ENCODE measurements at places on chromosomes 3 and 15.

GRCh38 chr15:35912196-35912595 lies 366.2 kb upstream of the DPH6 start:
- no peak for DNase-seq

DNA sequence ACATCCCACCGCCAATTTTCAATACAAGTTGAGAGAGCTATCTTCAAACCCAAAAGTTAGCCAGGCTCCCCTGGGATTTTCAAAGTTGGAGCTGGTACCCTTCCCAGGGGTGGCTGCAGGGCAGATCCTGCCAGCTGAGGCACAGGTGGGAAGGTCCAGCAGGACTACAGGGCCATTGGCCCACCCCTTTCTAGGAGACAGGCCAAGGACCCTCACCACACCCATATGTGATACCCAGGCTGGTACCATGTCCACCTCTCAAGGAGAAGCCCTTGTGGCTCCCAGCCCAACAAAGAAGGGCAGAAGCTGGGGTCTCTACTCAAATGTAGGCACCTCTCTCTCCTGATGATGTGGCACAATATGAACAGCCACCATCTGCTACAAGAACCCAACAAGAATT lies 8.0 kb downstream of the POC1A start:
- DNase-seq: no peak

DNA sequence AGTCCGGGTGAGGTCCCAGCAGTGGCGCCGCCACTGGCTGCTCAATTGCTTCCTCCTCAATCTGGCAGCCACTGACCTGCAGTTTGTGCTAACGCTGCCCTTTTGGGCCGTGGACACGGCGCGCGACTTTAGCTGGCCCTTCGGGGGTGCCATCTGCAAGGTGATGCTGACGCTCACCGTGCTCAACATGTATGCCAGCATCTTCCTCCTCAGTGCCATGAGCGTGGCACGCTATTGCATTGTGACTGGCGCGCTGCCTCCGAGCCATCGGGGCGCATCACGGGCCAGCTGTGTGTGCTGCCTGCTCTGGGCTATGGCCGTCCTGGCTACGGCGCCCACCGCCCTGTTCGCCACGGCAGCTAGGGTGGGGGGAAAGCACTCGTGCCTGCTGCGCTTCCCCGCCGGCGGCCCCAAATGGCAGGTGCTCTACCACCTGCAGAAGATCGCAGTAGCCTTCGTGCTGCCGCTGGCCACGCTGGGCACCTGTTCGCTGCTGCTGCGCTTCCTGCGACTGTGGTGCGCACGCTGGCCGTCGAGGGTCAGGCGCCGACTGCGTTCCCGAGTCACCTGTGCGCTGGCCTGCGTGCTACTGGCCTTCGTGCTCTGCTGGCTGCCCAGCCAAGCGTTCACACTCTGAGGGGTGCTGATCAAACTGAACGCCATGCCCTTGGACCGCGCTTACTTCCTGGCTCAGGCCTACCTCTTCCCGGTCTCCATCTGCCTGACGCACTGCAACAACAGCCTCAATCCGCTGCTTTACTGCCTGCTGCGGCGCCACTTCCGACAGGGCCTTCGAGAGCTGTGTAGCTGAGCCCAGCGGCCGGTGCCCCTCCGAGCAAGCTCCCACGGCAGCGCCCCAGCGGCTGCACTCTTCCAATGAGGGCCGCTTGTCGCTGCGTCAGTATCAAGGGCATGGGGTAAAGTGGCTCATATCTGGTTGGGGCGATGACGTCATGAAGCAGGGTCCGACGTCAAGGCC lies 20.3 kb upstream of the ADAMTS7 start:
- DNase-seq: no peak

GRCh38 chr3:44976002-44976815 lies at the start of the genes EXOSC7 and ZDHHC3:
Gene EXOSC7, plus strand, starts transcription at chr3:44976244. Its CDS starts 34 bp downstream, at chr3:44976278.
Gene ZDHHC3, minus strand, starts transcription at chr3:44976174. Its CDS starts 16,738 bp downstream, at chr3:44959436.
- DNase-seq: peak; percentile 84

- no peak for DNase-seq
These were observed 117.3 kb downstream of the TNIK start for GRCh38 chr3:171342783-171343420.

GRCh38 chr3:15500107-15500724 lies 21.3 kb downstream of the COLQ start:
- no peak for DNase-seq

- peak; percentile 30 for DNase-seq
These were observed 12.3 kb downstream of the CA12 start for GRCh38 chr15:63369296-63369695.

GRCh38 chr3:99702953-99703943 lies 64.9 kb downstream of the COL8A1 start:
- DNase-seq: no peak

DNA sequence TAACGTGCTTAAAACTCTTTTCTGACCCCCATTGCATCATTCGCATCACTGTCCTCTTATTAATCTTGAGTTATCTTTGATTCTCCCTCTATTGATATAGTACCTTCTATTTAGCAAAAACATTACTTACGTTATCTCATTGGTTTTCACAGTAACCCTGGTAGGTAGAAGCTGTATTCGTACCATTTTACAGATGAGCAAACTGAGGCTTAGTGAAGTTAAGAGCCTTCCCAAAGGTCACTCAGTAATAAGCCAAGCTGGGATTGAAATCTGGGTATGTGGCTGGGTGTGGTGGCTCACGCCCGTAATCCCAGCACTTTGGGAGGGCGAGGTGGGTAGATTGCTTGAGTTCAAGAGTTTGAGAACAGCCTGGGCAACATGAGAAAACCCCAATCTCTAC lies 244.0 kb downstream of the THSD4 start:
- DNase-seq: no peak

DNA sequence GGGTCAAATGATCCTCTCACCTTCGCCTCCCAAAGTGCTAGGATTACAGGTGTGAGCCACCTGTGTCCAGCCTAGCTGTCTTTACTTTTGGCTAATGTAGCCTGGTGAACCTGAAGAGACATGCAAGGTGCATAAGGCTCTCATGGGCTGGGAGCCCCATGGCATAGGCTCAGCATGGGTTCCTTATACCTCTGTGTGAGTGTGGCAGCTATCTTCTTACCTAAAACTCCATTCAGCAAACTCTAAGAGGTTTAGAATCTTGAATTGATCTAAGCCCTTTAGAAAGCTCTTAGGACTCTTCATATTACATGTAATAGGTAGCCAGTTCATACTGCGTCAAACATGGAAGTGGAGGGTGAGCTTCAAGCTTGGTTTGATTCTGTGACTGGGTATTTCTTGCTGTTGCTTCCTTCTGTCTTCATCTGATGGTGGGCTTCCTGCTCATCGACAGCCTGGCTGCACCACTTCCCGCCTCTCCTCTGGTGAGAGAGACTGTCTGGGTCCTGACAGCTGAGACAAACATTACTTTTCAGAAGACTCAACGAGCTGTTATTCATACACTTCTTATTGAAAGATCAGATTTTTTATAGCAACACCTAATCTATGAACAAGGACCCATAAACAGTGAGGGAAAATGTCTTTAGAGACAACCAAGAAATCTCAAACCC lies 19.2 kb upstream of the TKT start:
- peak; percentile 54 for DNase-seq

DNA sequence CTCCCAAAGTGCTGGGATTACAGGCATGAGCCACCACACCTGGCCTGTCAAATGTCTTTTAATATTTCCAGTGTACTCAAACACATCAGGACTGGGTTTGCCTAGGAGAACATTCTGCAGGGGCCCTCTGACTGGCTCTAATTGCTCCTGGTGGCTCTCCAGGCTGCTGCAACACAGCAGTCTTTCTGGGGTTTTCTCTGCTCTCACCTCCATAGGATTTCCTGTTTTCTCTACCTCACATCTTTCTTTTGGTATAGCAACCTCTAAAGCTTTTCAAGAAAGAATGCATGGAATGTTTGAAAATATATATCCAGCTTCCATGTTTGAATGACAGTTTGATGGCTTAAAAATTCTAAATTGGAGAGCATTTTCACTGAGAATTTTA lies 83.3 kb upstream of the IGSF10 start:
- DNase-seq: no peak

DNA sequence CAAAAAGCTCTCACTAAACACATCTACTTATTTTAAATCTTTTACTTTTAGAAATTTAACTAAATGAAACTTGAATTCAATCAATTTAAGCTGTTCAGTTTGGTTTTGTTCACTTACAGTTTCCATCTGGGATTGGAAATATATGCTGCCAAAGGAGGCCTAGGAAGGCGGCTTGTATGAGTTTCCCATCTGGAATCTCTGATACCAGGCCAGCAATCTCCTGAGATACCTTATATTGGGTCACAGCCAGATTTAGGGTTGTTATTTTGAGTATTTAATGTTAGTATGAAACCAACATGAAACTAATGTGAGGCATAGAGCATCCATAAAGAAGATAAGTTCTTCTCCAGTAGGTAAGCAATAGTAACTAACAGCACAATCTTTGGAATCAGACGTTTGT lies 94.6 kb downstream of the GMNC start:
- DNase-seq: no peak

GRCh38 chr3:48694610-48695392 lies 9.1 kb upstream of the NCKIPSD start:
- no peak for DNase-seq

DNA sequence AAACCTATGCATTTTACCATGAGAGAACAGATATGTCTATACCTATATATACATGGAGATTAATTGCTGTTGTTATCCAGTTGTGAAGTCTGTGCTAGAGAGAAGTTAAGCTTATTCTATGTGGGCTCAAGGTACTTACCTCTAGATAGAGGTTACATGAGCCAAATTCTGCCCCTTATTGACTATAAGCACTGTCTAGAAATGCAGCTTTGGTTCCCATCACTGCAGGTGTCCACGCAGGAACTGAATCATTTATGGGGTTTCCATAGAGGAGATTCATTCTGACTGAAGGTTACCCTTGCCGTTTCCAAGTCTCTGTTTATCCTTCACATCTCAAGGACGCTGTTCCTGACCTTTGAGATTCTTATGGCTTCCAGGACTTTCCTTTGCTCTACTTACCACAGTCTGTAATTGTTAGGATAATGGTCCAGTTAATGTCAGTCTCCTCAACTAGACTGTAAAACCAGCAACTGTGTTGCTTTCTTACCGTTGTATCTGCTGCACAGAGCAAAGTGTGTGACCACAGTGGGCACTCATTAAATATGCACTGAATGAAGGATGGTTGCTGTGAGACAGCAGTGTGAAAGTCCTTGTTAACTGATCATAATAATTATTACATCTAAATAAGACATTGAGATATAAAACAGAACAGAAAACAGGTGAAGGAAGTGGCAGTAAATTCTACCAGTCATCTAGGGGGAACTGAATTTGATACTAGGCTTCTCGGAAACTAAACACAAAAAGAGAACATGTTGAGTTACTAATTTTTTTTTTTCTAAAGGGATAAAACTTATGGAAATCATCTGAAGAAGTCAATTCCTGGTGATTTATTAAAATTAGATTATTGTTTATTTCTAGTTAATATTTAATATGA lies 44.0 kb upstream of the BCL6 start:
- no peak for DNase-seq

DNA sequence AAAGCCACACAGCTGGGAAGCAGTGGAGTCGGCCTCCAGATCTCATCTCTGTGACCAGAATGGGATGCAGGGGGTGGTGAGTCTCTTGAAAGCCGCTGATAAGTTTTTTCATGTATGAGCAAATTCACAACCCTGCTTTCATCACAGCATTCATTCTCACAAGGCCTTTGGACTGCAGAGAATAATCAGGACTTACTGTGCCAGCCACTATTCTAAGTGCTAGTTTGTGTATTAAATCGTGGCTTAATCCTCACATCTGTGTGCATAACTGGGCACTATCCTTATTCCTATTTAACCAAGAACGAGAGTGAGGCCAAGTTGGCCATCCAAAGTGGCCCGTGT lies 64.2 kb upstream of the POLG start:
- no peak for DNase-seq
